ENCODE measurements at places on chromosomes 12 and 14.
A peak's percentile ranks its signal among the peaks of the same experiment; 100 is the strongest.

DNA sequence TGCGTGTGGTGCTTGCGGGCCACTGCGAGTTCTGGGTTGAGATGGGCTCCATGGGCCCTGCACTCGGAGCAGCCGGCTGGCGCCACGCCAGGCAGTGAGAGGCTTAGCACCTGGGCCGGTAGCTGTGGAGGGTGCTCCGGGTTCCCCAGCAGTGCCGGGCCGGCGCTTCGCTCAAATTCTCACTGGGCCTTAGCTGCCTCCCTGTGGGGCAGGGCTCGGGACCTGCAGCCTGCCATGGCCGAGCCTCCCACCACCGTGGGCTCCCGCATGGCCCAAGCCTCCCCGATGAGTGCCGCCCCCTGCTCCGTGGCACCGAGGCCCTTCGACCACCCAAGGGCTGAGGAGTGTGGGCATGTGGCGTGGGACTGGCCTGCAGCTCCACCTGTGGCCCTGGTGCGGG is 375.7 kb downstream of the NELL2 start:
- DNase-seq: no peak

DNA sequence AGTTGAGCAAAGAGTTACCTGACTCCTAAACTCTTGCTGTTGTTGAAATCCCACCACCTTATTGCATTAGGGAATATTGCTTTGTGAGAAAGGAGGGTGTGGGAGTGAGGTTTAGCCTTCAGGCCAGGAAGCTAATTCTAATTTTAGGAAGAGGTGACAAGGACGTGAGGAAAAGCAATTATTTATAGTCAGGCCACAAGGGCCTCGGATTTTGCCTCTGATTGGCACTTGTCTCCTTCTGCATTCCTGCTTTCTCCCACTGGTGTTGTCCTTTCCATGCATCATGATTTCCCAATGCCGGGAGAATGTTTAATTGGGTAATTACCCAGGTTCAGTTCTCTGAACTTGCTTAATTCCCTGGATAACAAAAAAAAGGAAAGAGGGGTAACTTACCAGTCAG is 37.9 kb upstream of the SLC38A2 start:
- no peak for DNase-seq

GRCh38 chr14:36514278-36515104 is 5.5 kb downstream of the NKX2-1 start:
- DNase-seq: no peak

- DNase-seq: no peak
These were observed 229.4 kb downstream of the ZFP36L1 start for GRCh38 chr14:68563251-68564131.

GRCh38 chr14:97077253-97077653 is 280.1 kb downstream of the VRK1 start:
- no peak for DNase-seq

- DNase-seq: no peak
These were observed 28.5 kb downstream of the FAM222A start for GRCh38 chr12:109741970-109742703.

DNA sequence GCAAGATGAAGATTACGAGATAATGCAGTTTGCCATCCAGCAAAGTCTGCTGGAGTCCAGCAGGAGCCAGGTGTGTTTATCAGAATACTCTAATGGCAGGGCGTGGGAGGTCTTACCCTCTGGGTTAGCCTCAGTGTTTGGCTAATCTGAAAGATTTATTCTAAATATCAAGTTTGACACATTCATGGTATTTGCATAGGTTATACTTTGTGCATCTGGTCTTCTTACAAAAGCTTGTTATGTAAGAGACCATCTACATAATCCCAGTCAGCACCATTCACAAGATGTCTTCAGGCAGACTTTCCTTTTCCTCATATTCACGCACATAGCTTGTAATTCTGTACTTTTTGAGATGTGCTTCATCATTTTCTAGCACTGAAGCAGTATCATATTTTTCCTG is 14.4 kb downstream of the C12orf76 start:
- no peak for DNase-seq

DNA sequence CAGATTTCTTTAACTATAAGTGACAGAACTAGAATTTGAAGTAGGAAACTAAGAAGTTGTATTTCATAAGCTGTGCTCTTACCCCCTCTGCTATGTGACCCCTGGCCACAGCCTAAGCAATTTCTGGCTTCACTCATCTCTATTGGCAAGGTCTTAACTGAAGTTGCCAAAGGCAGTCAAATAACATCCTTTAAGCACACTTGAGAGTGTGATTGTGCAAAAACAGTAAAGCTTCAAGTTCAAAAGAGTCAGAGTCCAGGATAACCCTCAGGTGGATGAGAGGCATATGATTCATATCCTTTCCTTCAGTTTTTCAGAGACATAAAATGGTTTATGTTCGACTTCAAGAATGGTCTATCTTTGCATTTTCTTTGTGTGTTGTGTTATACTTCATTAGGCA is 45.2 kb downstream of the GRIP1 start:
- DNase-seq: peak; percentile 14

DNA sequence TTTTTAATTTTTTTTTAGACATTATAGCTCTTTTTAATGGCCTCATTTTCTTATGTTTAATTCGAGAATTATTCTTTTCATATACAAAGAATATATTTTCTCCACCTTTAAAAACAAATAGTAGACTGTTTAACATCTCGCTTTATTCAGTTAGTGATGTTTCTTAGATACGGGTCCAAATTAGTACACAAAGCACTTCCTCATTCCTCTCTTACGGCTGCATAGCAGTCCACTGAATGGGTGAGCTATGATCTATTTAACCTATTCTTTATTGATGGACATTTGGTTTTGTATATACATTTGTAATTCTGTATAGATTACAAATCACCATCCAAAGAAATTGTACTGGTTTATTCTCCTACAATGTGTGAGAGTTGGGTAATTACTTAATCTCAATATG is 8.3 kb upstream of the GPR162 start:
- DNase-seq: no peak

DNA sequence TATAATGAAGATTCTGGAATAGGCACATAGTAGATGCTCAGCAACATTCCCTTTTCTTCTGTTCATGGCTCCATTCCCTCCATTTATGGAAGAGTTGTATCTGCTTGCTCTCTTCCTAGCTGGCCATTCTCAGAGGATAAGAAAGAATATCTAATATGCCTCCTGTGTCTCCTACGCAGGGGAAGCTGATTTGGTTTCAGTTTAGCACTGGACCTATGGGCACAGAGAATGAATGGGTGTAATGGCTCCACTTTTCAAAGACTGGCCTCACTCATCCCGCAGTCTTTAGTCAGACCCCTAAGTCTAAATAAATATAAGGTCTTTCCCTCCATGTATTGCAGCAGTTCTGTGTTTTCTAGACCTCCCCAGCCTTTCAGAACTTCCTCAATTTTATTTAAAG is 2.0 kb downstream of the PKP2 start:
- DNase-seq: no peak

GRCh38 chr12:15546102-15546701 is 223.9 kb downstream of the PTPRO start:
- DNase-seq: no peak

GRCh38 chr12:16330560-16330959 is 16.9 kb upstream of the MGST1 start:
- DNase-seq: no peak

GRCh38 chr12:113845900-113846674 is 120.0 kb downstream of the RBM19 start:
- no peak for DNase-seq

DNA sequence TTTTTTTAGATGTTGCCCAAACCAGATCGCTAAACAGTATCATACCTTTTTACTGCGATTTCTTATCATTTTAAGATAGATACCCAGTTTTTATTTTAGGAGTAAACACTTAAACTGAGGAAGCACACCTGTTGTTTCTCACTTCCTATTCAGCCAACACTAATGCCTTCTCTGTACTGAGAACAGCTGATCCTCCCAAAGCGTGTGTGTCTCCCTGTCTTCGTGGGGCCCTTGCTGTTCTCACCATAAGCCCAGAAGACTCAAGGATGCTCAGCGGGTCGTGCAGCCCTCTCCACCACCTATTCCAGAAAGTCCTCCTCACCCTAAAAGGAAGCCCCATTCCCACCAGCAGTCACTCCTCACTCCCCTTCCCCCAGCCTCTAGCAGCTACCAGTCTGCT is 14.8 kb downstream of the PPP2R5C start:
- no peak for DNase-seq

DNA sequence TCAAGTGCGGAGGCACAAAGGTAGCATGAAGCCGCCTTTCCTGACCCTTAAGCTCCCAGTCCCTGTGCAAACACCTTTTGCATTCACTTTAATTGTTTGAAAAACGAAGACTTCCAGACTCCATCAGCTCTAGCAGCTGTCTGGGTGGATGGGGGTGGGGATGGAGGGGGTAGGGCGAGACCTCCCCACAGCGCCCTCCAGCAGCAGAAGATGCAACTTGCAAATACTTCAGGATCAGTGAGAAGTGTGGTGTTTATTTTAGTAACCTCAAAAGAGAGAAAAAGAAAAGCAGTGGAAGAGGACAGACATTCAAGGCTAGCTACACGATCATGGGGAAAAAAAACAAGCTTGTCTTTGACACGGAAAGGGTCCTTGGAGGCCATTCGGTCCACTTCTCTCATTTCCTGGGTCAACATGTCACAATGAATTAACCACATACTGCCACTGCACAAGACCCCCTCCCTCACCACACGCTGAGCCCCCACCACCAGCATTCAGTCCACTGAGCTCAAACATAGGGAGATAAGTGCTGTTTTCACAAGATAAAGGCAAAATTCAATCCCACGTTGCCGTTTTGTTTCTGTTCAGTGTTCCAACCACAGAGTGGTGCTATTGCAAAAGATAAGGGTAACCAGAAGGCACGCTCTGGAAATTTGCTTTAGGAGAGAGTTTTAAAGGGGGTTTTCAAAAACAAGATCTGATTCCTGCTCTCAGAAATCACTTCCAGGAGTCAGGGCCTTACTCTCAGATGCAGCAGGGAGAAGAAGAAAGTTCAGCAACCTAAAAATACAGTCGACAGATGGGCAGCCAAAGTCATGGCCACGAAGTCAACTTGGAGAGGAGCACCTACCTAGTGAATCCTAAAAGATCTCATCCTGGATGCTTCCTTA is 3.3 kb upstream of the NTF3 start:
- DNase-seq: no peak

- no peak for DNase-seq
These were observed 229.0 kb downstream of the SEC23A start for GRCh38 chr14:38873941-38874612.

DNA sequence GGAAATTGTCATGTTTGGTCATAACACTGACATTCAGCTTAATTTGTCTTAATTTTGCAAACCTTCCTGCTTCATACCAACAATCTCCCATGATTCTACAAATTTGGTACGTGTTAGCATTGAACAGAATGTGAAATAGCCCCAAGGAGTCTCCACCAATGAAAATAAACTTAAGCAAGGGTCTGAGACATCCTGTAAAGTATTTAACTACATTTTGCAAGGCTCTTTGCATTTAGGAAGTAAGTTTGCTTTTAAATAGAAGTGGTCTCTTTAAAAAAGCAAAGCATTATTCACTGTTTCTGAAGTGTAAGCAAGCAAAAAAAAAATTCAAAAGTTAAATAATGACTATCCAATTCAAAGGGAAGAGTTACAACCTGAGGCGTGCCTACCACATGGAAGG is 79.9 kb downstream of the WASHC3 start:
- DNase-seq: no peak

- no peak for DNase-seq
These were observed 87.4 kb downstream of the CPSF2 start for GRCh38 chr14:92209141-92209540.

DNA sequence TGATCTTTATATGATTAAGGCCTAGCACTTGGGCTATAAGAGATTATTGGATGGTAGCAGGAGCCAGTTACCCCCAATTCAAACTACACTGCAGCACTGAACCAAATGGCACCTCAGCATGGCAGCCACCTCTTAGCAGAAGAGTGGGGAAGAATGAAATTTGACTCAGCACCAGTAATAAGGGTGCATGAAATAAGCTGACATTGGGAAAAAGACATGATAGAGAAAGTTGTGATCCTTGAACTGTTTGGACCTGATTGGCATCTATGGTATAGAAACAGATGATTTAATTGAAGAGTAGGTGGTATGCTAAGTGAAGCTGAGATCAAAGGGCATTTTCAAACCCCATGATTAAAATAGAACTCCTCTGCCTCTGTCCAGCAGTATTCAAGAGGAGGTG is 389.5 kb downstream of the FOXG1 start:
- no peak for DNase-seq

DNA sequence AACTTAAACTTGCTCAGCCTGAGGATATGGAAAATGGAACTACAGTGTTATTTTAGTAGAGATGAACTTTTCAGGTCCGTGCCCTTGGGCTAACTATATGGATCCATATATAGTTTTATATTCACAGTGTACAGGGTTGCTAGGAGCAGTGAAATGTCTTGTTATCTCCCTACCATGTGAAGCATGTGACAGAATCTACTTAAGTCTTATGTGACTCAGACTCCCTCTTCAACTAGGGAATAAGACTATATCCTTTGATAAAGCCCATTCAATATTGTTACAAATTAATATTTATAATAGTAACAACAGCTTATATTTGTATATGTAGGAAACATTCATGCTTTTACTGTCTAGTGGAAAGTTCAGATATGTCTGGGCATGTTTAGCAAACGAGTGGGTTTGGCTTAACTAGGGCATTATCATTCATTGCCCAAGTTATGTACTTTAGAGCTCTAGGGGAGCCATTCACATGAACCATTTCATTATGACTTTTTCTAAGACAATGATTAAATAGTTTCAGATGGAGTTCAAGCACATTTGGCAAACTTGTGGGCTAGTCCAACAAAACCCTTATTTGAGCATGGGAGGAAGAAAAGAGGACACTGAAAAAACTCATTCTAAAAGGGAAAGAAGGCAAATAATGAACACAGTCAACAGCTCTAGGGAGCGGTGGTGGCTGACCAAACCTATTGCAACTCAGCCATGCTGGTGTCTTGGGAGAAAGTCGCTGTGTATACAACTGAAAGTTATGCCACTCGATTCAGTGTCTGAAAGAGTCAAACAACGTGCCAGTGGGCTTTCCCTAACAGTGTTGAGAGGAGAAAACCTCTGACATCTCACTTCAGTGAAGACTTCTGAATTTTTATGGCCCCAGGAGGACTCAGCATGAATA is 305.9 kb upstream of the G2E3 start:
- DNase-seq: no peak

DNA sequence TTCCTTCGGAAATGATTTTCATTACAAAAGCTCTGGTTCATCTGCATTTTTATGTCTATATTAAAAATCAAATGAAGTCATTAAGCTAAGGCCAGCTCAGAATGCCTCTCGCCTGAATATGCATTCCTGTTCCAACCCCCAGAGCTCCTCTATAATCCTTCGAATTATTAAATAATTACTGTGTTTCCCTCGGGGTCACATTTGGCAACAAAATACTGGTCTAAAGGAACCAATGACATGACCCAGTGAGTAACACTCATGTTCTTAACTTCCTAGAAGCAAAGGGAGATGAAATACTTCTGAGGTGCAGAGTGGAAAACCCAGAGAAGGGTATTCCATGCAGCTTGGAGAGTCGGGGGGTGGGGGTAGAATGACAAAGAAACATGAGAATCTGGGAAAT is 68.3 kb downstream of the FOXN3 start:
- no peak for DNase-seq

- DNase-seq: no peak
These were observed 17.7 kb downstream of the SPPL3 start for GRCh38 chr12:120886199-120887018.

- no peak for DNase-seq
These were observed 5.1 kb downstream of the KMT5A start for GRCh38 chr12:123388951-123389559.

GRCh38 chr12:124637581-124637981 is 70.2 kb upstream of the NCOR2 start:
- no peak for DNase-seq

Data from HS-5 (cell line).